ENCODE measurements at places on chromosomes 4 and X.

DNA sequence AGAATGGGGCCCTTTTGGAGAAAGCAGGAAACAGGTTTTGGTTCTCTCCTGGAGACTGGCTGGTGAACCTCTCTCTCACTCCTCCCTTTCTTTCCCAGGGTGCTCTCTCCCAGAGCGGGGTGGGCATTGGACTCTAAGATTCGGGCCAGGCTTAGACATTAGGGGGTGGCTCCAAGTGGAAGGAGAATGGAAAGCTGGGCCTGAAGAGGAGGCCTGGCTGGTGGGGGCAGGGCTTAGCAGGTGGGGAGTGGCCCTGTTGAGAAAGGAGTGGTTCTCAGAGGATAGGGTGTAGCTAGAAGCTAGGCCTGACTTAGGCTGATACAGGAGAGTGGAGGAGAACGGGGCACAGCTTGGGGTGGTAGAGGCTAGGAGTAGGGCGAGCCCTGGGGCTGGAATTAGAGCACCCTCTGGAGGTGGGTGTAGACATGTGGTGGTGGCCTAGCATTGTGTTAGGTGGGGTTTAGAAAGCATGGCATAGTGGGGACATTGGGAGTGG is 5.7 kb downstream of the PLP2 start:
- DNase-seq: no peak

GRCh38 chr4:93540562-93540961 is 288.0 kb upstream of the ATOH1 start:
- DNase-seq: no peak

GRCh38 chr4:149765630-149766029 is 50.0 kb downstream of the IQCM start:
- no peak for DNase-seq

DNA sequence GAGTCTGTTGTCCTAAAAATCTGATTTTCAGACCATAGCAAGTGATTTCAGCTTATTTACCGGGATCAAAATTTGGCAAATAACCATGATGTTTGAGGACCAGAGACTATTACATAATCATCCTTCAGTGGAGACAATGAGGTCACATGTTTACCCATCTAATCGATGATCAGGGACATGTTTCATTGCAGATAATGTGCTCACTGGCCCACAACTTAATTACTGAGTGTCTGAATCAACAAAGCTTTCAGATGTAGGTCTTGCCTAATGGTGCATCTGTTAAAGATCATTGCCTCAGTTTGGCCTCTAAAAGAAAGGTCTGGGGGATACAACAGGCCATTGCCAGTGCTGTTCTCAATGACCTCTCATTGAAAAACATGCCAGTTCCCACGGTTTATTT is 42.8 kb upstream of the KLHL34 start:
- DNase-seq: no peak

DNA sequence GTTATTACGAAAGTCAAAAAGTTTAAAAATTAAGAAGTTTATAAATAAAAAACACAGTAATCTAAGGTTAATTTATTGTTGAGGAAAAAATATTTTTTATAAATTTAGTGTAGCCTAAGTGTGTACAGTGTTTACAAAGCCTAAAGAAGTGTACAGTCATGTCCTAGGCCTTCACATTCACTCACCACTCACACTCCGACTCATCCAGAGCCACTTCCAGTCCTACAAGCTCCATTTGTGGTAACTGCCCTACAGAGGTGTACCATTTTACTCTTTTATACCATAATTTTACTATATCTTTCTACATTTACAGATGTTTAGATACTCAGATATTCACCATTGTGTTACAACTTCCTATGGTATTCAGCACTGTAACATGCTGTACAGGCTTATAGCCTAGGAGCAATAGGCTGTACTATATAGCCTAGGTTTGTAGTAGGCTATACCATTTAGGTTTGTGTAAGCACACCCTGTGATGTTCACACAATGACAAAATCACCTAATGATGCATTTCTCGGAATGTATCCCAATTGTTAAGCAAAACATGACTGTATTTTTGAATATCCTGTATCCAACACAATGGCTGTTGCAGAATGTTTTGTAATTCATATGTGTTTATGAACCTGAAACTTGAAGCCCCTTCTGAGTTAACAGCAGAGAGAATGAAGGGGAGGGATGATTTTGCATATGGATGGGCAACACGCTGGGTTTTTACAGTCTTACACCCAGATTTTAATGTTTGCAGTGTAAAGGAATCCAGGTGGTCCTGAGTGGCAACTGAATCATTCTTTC is 3.1 kb downstream of the PPBP start:
- no peak for DNase-seq

DNA sequence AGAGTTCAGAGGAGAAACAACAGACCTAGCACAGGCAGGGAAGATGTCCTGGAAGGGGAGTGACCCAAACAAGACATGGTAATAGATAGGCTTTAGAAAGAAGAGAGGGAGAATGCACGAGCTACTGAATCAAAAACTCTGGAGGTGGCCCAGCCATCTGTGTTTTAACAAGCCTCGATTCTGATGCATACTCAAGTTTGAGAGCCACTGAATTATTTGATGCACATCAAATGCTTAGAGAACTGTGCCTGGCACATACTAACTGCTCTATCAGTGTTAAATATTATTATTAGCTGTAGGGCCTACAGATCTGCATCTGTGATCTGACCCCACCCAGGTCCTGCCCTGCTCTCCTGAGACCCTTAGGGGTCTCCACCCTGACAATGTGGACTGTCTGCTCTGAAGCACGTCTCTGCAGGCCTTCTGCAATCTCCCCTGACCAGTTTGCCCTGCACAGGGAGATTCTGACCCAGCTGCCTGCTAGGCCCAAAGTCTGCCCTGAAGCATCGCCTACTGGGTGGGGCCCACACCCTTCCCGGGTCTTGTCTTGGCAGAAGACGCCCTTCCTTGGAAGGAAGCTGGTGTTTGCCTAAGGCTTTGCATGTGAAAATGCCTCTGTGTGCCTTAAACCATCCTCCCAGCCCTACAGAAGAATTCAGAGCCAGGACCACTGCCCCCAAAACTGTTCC is 201.5 kb upstream of the KLF3 start:
- DNase-seq: no peak

DNA sequence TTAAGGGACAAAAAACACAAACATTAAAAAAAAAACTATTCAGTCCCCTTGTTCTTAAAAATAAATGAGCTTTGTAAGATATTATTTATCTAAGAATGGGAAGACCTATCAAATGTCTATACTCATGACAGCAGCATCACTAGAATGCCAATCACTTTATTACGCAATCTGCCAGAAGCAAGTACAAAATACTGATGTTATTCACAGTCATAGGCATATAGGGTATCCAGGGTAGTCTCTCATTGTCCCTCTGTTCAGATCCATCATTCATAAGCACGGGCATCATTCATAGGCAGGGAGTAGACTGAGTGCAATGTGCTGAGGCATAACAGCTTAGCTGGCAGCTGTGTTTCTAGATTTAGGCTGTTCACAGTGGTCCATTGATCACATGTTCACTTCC is 109.1 kb downstream of the EPHA5 start:
- no peak for DNase-seq

GRCh38 chr4:182807767-182808548 is 109.2 kb downstream of the DCTD start:
- DNase-seq: no peak

- DNase-seq: no peak
Measured at GRCh38 chr4:17063888-17064287, 165.4 kb upstream of the LDB2 start.

DNA sequence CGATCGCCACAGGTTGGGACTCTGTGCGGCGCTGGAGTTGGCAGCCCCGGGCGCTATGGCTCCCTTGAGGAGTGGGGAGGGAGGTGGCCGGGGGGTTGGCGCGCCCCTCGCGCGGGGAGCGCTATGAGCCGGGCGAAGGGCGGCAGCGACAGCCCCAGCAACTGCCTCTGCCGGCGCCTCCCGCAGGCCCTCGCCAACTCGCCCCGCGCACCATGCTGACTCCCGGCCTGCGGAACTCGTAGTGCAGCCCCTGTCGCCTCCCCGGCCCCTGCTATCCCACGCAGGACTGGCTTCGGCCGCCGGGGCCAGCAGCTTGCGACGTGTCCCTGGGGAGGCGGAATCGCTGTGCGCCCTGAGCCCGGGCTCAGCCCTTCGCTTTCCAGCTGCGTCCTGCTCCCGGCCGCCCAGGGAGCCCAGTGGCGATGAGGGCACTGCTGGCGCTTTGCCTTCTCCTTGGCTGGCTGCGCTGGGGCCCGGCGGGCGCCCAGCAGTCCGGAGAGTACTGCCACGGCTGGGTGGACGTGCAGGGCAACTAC is 415 bp downstream of the SHISA3 start:
- DNase-seq: no peak

DNA sequence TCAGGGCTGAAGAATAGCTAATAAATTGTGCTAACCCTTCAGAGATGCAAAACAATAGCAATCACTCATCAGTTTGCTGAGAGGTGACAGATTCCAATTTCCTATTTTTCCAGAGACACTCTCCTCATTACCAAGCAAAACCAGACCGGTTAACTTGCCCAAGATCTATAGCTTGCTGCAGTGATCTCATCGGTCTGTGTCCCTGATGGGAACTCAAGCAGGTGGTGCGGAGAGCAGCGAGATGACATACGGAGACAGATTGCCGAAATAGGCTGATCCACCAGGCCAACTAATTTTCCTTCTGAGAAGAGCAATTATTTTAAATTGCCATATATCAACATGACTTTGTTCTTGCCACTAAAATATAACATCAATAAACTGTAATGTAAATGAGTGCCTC is 10.5 kb upstream of the DCHS2 start:
- no peak for DNase-seq

DNA sequence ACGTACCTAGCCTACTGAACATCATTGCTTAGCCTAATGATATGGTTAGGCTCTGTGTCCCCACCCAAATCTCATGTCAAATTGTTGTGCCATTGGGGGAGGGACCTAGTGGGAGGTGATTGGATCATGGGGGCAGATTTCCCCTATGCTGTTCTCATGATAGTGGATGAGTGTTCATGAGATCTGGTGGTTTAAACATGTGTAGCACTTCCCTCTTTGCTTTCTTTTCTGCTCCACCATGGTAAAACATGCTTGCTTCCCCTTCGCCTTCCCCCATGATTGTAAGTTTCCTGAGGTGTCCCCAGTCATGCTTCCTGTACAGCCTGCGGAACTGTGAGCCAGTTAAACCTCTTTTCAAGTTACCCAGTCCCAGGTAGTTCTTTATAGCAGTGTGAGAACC is 102.6 kb downstream of the RAPGEF2 start:
- DNase-seq: no peak

- DNase-seq: no peak
Measured at GRCh38 chrX:35444671-35445355, 353.3 kb upstream of the MAGEB16 start.

DNA sequence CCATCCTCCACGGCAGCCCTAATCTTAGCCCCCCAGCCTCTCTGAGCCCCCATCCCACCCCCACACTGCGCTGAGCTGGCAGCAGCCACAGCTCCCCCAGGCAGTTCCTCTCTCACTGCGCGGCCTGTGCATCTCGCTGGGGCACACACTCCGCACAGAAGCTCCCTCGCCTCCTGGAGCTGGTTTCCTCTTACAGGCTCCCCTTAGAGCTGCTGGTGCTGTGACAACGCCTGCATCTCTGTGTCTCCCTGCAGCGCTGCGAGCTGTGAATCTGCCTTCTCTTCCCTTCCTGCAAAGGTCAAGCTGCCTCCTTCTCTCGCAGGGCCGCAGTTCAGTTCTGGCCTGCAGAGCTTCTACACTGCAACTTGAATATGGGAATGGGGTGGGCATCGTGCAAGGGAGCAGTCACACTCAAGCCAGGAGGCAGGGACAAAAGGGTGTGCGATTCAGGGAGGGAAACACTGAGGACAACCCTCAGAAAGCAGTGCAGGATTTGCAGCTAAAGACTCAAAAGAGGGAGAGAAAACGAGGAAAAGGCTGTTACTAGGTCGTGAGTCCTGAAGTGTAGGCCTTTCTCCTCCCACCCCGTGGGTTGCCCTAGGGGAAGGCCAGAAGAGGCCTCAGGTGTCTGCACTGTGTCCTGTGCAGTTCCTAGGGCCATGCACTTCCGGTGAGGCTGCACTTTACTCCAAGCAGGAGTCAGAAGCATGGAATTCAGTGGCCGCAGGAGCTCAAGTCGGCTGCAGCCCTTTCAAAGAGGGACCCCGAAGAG is 87.0 kb downstream of the BCOR start:
- no peak for DNase-seq

DNA sequence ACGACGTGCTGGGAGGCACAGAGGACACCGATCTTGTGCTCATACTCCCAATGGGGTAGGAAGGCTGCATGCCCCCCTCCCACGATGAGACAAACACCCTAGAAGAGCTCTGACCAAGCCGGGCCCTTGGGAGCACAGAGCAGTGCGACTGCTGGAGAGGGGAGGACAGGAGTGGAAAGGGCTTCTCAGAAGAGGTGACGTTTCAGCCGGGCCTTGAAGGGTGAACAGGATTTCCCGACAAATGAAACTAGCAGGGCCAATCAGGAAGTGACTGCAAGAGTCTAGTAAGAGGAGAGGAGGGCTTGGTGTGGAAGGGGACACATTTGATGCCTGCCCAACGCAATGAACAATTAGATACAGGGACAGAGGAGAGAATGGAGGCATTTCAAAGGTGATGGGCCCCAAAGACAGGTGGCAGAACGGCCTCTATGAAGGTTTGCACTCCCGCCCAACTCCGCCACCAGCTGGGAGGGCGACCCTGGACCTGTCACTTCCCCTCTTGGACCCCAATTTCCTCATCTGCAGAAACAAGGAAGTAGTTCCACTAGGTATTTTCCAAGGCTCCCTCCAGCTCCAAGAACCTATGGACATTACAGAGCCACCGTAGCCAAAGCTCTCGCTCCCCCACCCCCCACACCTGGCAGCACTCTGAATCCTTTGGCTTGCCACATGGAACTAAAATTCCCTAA is 3.9 kb downstream of the HCFC1 start:
- DNase-seq: no peak

DNA sequence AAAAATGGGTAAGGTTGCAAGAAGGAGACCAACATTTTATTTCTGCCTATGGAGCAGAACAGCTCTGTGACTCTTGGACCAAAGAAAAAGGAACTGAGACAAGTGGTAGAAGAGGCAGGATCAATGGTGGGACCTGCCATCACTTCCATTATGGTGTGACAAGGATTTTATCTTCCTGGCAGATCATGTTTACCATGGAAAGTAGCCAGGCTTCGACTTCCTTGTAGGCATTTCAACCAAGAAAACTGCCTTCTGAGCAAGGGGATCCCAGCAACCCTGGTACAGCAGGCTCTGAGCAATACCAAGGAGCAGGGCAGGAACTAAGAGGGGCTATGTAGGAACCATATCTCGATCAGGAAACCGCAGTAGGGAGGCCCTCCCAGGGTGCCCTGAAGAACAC is 317.4 kb downstream of the IQCM start:
- no peak for DNase-seq

- DNase-seq: peak; percentile 23
Measured at GRCh38 chrX:96770315-96770714, 85.7 kb downstream of the DIAPH2 start.

GRCh38 chr4:126386512-126386911 is 1071.8 kb downstream of the FAT4 start:
- no peak for DNase-seq

GRCh38 chr4:124633285-124633941 is 79.1 kb downstream of the ANKRD50 start:
- no peak for DNase-seq

- DNase-seq: peak; percentile 72
Measured at GRCh38 chrX:101550362-101550750, at the start of gene ARMCX1. ARMCX1 (plus strand) TSS chrX:101550547; CDS start chrX:101552931, 2,384 bp downstream.

GRCh38 chr4:2948895-2949781 is 14.1 kb downstream of the NOP14 start:
- no peak for DNase-seq

Measured in NCI-H1105 treated with DMSO at 0.1 percent for 48 hours (cell line).